ENCODE measurements at places on chromosomes 1 and 21.

DNA sequence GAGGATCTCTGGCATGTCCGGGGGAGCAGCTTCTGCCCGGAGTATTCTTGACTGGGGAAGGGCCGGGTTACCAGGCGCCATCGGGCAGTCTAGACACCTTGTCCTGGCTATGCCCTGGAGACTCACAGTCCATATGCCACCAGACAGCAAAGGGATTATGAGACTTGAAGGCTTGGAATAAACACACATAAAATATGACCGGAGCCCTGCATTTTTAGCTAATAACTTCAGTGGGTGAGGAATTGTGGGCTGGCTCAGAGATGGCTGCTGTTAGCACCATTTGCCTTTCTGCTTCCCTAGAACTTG, 15.5 kb downstream of the NTPCR start:
- no peak for DNase-seq

- no peak for DNase-seq
Observed at GRCh38 chr1:32104127-32104526, 3.7 kb upstream of the KPNA6 start.

DNA sequence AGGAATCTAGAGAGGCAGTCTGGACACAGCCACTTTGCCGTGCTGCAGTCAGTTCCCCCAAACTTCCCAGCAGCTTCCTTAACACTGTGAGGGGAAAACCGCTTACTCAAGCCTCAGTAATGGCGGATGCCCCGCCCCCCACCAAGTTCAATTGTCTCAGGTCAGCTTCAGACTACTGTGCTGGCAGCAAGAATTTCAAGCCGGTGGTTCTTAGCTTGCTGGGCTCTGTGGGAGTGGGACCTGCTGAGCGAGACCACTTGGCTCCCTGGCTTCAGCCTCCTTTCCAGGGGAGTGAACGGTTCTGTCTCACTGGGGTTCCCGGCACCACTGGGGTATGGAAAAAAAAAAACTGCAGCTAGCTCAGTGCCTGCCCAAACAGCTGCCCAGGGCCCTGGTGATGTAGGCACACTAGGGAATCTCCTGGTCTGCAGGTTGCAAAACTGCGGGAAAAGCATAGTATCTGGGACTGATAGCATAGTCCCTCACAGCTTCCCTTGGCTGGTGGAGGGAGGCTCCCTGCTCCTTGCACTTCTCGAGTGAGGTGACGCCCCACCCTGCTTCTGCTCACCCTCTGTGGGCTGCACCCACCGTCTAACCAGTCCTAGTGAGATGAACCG, 23.7 kb upstream of the HFM1 start:
- no peak for DNase-seq

DNA sequence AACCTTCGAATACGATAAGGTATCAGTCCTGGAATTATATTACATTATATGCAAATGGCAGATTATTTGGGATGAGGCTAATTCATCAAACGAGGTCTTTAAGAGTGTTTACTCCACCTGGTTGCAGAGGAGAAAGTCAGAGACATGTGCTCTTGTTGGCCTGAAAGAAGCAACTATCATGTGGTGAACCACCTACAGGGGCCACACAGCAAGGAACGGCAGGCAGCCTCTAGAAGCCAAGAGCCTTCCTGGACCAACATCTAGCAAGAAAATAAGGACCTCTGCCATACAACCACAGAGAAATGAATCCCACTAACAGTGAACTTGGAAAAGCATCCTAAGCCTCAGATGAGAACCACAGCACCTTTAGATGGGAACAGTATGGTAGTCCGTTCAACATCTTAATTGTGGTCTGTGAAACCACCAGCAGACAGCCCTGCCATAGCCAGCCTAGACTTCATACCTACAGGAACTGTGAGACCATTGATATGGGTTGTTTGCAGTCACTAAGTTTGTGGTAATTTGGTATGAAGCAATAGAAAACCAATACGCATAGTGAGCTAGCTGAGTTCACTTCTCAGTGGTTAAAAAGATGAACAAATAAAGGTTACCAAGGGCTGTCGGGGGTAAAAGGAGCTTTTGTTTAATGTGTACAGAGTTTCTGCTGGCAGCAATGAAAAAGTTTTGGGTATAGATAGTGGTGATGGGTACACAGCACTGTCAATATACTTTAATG, 345.7 kb upstream of the RUNX1 start:
- no peak for DNase-seq

- no peak for DNase-seq
Observed at GRCh38 chr1:207088161-207088560, 499 bp upstream of the C4BPB start.

- DNase-seq, result no peak
Observed at GRCh38 chr1:176566004-176566975, 103.3 kb downstream of the PAPPA2 start.

DNA sequence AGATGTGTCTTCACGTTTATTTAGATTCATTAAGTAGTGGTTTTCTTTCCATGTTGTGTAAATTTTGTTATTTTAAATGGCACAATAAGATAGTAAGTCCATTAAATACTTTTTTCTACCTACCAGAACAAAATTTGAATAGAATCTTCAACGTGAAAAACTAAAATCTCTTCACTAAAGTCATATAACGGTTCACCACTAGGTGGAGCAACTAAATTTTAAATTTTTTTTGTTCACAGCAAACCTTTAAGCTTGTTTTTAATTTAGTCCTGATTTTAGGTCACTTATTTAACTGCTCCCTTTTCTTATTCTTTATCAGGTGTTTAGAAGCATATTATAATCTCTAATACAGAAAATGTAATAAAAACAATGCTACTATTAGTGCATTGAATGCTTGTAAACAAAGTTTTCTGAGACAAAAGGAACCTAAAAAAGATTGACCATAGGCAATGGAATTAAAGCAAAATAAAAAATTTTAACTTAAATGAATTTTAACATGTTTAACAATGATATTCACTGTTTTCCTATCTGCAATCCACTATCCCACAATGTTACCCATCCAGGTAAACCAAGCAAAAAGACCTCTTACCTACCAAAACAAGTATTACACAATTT, 28.3 kb upstream of the PKN2 start:
- DNase-seq, result no peak

GRCh38 chr1:165218731-165219130, 137.8 kb downstream of the LMX1A start:
- no peak for DNase-seq

GRCh38 chr1:188402986-188403385, 1574.2 kb downstream of the PLA2G4A start:
- DNase-seq, result no peak

GRCh38 chr1:64488862-64489261, 18.9 kb downstream of the CACHD1 start:
- DNase-seq, result no peak

DNA sequence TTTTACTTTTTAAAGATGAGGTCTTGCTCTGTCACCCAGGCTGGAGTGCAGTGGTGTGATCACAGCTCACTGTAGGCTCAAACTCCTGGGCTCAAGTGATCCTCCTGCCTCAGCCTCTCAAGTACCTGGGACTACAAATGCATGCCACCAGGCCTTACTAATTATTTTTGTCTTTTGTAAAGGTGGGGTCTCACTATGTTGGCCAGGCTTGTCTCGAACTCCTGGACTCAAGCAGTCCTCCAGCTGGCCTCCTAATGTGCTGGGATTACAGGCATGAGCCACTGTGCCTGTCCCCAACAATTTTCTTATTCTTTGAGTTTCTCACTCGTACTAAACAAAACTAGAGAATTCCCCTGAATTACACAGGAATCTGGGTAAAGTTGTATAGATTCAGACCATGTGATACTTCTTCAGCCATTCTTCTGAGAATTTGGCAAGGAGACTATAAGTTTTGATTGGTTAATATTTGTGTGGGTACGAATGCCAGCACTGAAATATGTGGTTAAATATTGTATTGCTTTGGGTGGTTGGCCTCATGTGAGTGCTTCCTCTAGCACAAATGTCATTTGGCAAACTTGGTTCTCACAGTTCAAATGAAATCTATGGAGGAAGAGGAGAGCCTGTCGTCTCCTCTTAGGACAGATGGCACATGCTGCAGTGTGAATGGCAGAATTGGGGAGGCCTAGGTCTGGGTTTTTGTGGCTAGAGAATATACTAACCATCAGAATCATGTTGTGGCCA, 104.9 kb downstream of the RUNX1 start:
- DNase-seq, result no peak

DNA sequence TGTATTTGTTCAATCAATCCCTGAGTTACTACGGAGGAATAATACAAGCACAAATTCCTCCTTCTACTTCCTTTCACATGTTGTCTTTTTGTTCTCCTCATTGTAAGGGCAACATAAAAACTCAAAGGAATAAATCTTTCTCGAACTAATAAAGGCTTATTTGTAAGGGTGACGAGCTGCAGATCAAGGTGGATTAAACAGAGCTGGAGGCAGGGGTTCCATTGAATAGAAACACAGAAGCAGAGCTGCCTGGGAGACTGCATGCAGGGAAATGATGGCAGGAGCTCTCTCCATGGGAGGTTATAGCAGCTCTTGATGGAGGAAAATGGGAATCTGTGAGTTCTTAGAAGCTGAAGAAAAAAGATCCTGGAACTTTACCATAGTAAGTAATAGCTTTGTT, 160.2 kb downstream of the CYYR1 start:
- DNase-seq, result no peak

- DNase-seq, result no peak
Observed at GRCh38 chr1:68231627-68232288, 565 bp downstream of the WLS start.

GRCh38 chr1:209038316-209038715, 545.2 kb upstream of the CAMK1G start:
- DNase-seq, result no peak

GRCh38 chr1:225815526-225816178, 5.7 kb downstream of the EPHX1 start:
- no peak for DNase-seq

- DNase-seq, result no peak
Observed at GRCh38 chr1:227453631-227454355, 109.6 kb upstream of the ZNF678 start.

DNA sequence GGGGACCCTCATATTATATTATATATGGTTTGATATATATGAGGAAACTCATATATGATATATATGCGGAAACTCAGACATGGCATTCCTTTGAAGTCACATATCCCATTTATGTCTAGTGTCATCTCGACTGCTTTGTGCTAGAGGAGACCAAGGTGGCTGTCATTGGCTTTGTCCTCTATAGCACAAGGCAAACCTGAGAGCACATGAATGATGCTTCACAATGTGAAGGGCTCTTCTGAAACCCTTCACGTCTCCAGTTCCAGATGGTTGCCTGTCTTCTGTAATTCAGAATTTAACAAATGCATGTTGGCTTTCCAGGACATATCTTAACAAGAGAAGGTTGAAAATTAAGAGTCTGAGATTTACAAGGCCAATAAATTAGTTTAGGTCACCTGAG, 303.6 kb downstream of the BARHL2 start:
- DNase-seq, result no peak

DNA sequence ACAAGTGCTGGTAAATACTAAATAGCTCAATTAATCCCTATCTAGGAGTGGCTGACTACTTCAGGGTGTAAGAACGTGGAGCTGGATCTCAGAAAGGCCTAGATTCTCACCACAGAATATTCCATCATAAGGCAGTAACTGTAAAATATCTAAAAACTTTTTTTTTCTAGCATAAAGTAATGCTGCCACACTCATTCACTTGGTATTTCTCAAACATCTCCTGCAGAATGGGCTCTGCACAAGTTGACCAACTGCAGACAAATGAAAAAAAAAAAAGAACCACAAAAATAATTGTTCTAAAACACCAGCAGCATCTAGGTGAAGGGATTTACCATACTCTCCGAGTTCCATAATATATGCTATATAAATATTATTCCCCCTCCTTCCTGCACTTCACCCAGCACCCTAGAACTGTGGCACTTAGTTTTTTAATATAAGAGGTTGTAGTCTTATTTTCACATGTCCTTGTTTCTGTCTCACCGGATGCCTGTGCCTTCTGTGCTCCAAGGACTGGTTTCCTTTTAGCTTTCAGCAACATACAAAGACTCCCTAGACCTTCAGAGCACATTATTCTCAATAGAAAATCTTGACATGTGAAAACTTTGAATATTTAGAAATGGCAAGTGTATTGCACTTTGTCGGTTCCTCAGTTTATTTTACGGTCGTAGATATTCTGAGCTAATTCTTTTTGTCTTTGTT, 8.9 kb downstream of the VSIG8 start:
- DNase-seq, result no peak

Data from stimulated activated CD8-positive, alpha-beta memory T cell treated with anti-CD3 and anti-CD28 coated beads, Interleukin-15, amount 100 ng/mL, for 24 hours (primary cell).